ENCODE measurements at places on chromosomes 7 and 10. TPM values are rescaled to one million over a fixed set of nuclear protein-coding genes. Genes with fewer than 3 reads are reported as not detected.

DNA sequence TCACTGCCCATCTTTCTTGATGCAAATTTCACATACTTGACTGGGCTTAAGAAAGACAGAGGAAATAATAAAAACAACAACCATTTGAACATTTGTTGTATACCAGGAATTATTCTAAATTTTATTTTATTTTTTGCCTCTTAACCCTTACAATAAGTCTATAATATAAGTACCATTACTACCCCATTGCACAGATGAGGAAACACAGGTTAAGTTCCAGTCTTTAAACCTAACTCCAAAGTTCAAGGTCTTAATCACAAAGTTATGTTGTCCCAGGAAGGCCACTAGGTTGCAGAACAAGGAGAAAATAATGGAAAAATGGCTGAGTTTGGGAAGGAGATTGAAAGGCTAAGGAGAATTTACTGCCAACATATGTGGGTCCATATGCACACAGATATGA, 3.5 kb downstream of the FKBP14 start:
- no peaks in the 10 kb centered on the region for H3K36me3 ChIP-seq
- H3K27ac ChIP-seq = no peak overlapping the region
- DNase-seq = no peak

GRCh38 chr10:79153745-79154144, 85.0 kb downstream of the ZMIZ1 start:
- no peaks in the 10 kb centered on the region for H3K36me3 ChIP-seq
- H3K4me1 ChIP-seq = peaks cover 98% of the 10 kb centered on the region
- H3K4me3 ChIP-seq = no peak overlapping the region

DNA sequence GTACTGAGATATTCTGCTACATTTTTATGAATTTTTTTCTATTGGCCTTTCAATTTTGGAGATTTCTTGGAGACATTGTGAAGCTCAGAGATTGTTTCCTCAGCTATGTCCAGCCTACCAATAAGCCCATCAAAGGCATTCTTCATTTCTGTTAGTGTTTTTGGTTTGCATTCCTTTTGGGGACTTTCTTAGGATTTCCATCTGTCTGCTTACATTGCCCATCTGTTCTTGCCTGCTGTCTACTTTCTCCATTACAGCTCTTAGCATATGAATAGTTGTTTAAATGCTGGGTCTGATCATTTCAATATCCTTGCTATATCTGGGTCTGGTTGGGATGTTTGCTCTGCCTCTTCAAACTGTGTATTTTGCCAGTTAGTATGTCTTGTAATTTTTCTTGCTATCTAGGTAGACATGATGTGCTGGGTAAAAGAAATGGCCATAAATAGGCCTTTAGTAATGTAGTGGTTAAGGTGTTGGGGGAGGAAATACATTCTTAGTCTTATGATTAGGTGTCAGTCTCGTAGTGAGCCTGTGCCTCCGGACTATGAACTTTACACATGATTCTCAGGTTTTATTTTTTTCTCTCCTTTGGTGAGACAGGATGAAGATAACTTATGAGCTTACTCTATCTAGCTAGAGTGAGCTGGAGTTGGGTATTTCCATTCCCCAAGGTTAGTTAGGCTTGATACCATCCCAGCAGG, 32.6 kb upstream of the NME8 start:
- no peaks in the 10 kb centered on the region for H3K27me3 ChIP-seq
- DNase-seq = no peak
- no peaks in the 10 kb centered on the region for H3K4me1 ChIP-seq
- H3K36me3 ChIP-seq = no peaks in the 10 kb centered on the region
- no peak overlapping the region for H3K4me3 ChIP-seq

Gene TBX20
- total RNA-seq = 0.49 TPM

DNA sequence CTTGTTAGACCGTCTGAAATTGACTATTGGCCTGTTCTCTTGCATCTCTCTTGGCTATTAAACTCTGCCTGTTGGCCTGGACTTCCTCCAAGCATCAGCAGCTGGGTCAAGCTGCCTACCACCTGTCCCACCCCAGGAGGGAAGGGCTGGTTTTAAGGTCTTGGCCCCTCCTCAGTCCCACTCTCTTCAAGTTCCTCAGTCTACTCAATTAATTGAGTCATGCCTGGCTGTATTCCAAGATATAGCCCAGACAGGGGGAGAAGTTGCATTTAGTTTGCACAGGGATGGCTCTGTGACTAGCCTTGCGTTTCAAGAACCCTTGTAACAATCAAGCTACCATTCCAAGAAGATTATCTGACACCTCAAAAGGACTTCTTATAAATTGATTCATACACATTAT, 113.8 kb upstream of the GLI3 start:
- no peaks in the 10 kb centered on the region for H3K36me3 ChIP-seq
- H3K4me3 ChIP-seq = no peak overlapping the region
- peaks cover 21% of the 10 kb centered on the region for H3K4me1 ChIP-seq
- H3K27me3 ChIP-seq = no peaks in the 10 kb centered on the region

DNA sequence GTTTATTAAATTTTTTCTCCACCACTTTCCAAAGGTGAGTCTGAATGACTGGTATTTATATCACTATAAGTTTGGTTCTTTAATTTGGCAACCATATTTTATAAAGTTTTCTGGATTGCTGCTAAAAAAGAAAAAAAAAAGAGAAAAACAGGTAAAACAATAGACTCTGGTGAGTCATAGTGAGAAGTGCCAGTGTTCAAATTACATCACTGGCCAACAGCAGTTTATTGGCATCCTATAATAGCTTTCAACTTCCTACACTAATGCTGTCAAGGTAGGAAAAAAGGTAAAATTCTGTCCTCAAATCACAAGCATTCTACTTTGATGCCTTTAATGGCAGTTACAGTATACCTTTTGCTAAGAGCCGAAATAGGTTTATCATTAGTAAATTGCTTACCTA, 808.8 kb downstream of the GRM8 start:
- H3K4me1 ChIP-seq = no peaks in the 10 kb centered on the region
- H3K4me3 ChIP-seq = no peak overlapping the region
- no peak for DNase-seq
- no peaks in the 10 kb centered on the region for H3K27me3 ChIP-seq
- no peaks in the 10 kb centered on the region for H3K36me3 ChIP-seq

DNA sequence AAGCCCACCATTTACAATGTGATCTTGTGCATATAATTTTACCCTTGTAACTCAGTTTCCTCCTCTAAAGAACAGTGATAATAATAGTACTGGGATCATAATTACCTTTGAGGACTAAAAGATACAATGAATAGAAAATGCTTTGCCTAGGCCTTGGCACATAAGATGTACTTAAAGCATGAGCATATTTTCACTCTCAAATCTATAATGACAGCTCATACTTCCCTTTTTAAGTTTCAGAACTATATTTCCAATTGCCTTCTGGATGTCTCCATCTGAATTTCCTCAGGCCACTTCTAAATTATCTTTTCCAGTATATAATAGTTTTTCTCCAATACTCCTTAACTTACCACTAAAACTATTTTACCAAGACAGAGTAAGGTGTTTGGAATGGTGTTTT, 13.3 kb upstream of the ITGB8 start:
- H3K36me3 ChIP-seq = no peaks in the 10 kb centered on the region
- no peak for DNase-seq
- no peak overlapping the region for H3K4me3 ChIP-seq
- no peaks in the 10 kb centered on the region for H3K4me1 ChIP-seq

- DNase-seq = no peak
- H3K27me3 ChIP-seq = no peaks in the 10 kb centered on the region
- H3K4me3 ChIP-seq = no peak overlapping the region
- H3K4me1 ChIP-seq = no peaks in the 10 kb centered on the region
These were observed 164.4 kb downstream of the TPK1 start for GRCh38 chr7:144671429-144671828.
